H1 (cell line): ENCODE measurements at places on chromosomes 2 and 18. TPM values are rescaled to one million over a fixed set of nuclear protein-coding genes. Genes with fewer than 3 reads are reported as not detected.

Gene TDRD15
- not detected in 2 replicates for total RNA-seq

Gene FIGN
- total RNA-seq, result 21.5 and 22.8 TPM in 2 replicates

DNA sequence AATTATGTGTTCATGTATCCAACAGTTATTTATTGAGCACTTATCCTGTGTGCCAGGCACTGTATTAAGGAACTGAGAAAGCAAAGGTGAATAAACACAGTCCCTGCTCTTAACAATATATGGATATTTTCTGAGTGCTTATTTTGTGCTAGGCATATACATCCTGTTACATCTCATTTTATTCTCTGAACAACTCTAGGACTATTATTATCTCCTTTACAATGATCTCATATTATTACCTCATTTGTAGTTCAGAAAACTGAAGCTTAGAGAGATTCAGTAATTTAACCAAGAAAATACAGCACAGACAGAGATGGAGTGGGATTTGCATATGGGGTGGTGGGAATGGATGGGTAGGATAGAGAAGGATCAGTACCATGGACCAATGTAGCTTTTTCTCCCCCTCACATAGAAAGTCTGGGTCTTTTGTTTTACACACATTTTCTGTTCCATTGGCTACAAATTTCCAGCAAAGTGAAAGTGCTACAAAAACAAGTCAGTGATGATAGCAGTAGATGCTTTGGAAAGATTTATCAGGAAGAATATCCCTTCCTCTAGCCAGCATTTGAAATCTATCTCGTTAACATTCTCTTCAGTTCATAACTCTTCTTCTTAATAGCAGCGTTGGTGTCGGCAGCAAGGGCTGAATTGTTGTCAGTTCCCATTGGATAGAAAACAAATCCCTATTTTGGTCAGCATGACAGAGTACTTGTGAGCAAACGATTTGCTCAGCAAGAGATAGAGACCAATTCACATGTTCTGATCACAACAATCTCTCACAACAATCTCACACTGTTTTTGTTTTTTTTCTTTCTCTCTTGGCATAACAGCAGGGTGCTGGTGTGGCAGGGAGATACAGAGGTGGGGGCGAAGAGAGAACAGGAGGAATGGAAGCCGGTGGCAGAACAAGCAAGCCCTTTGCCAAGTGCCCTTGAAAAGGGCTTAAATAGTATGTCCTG, 102.2 kb upstream of the KCTD1 start:
- H3K27me3 ChIP-seq, result no peaks in the 10 kb centered on the region
- no peaks in the 10 kb centered on the region for H3K36me3 ChIP-seq
- H3K4me3 ChIP-seq, result no peak overlapping the region
- H3K4me1 ChIP-seq, result no peaks in the 10 kb centered on the region; the same call in 1 of the 2 replicates
- no peak for DNase-seq
- no peak overlapping the region for H3K27ac ChIP-seq

Gene DSEL
- 20.6 and 22.8 TPM in 2 replicates for total RNA-seq

Gene IL1RN
- total RNA-seq, result not detected in 2 replicates

Gene FOXD4L1
- total RNA-seq, result not detected in 2 replicates

Gene GPBAR1
- 0.32 and 0.63 TPM in 2 replicates for total RNA-seq

Gene CYP26B1
- total RNA-seq, result 0.36 and 0.69 TPM in 2 replicates

DNA sequence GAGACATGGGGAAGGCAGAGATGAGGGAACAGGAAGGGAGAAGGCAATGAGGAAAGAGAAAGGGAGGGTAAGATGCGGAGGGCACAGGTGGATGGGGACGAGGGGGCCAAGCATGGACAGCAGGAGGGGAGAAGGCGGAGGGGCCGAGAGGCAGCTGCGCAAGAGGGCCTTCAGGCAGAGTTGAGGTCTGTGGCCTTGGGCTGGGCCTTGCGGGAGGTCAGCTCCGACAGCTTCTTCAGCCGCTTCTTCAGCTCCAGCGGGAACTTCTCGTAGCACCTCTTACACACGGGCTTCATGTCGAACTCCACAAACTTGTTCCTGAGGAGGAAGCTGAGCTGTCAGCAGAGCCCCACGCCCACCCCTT, 6.9 kb upstream of the GPR17 start:
- no peaks in the 10 kb centered on the region for H3K36me3 ChIP-seq
- H3K27ac ChIP-seq, result no peak overlapping the region
- H3K4me3 ChIP-seq, result no peak overlapping the region
- peaks cover 6% of the 10 kb centered on the region for H3K4me1 ChIP-seq
- DNase-seq, result no peak

Gene DNAH6
- 0.31 and 0.43 TPM in 2 replicates for total RNA-seq

GRCh38 chr18:24209558-24209957, 70.7 kb downstream of the CABYR start:
- H3K27me3 ChIP-seq, result no peaks in the 10 kb centered on the region
- H3K4me1 ChIP-seq, result peaks cover 3% of the 10 kb centered on the region; the same call in 1 of the 2 replicates
- DNase-seq, result no peak
- no peak overlapping the region for H3K27ac ChIP-seq
- H3K4me3 ChIP-seq, result no peak overlapping the region

- H3K27me3 ChIP-seq, result no peaks in the 10 kb centered on the region
- H3K4me1 ChIP-seq, result no peaks in the 10 kb centered on the region
- DNase-seq, result no peak
- H3K36me3 ChIP-seq, result no peaks in the 10 kb centered on the region
- no peak overlapping the region for H3K4me3 ChIP-seq
Observed at GRCh38 chr2:123695426-123695825, 329.7 kb upstream of the CNTNAP5 start.

Gene LGALSL
- total RNA-seq, result 29.2 and 32.3 TPM in 2 replicates

Gene CTLA4
- total RNA-seq, result not detected in 2 replicates

DNA sequence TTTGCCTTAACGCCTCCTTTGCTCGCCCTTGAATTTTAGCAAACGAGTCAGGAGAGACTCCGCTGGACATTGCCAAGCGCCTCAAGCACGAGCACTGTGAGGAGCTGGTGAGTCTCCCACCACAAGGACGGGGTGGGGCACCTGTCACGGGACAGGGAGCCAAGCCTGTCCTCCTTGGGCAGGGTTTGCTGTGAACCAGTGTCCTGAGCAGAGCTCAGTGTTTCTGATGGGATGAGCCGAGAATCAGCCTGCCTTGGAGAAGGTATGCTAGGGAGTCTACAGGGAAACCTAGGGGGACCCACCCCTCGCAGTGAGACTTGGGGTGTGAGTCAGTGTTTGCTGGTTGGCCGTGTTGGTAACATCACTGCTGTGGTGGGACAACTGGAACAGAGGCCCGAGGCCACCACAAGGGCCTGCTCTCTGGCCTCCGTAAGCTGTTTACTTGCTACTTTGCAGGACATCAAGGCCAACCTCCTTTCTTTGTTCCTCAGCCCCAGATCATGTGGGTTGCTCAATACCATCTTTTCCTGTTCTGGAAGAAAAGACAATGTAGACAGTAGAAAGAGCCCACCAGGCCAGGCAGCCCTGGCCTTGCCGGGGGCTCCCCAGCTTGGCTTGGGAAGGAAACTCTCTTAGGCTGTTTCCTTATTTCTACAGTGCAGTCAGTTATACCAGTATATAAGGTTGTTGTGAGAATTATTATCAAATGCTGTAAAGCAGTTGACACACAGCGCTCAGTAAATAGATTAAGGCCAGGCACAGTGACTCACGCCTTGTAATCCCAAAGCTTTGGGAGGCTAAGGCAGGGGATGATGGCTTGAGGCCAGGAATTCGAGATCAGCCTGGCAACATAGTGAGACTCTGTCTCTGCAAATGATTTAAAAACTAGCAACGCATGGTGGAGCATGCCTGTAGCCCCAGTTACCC, 42.4 kb downstream of the ITGB1BP1 start:
- H3K27ac ChIP-seq, result no peak overlapping the region
- no peaks in the 10 kb centered on the region for H3K27me3 ChIP-seq
- H3K36me3 ChIP-seq, result peaks cover 6% of the 10 kb centered on the region; the same call in 1 of the 2 replicates
- H3K4me1 ChIP-seq, result peaks cover 9% of the 10 kb centered on the region
- no peak for DNase-seq

GRCh38 chr18:63520053-63520685, 22.0 kb upstream of the SERPINB12 start:
- H3K27me3 ChIP-seq, result no peaks in the 10 kb centered on the region
- H3K27ac ChIP-seq, result no peak overlapping the region
- no peaks in the 10 kb centered on the region for H3K4me1 ChIP-seq

DNA sequence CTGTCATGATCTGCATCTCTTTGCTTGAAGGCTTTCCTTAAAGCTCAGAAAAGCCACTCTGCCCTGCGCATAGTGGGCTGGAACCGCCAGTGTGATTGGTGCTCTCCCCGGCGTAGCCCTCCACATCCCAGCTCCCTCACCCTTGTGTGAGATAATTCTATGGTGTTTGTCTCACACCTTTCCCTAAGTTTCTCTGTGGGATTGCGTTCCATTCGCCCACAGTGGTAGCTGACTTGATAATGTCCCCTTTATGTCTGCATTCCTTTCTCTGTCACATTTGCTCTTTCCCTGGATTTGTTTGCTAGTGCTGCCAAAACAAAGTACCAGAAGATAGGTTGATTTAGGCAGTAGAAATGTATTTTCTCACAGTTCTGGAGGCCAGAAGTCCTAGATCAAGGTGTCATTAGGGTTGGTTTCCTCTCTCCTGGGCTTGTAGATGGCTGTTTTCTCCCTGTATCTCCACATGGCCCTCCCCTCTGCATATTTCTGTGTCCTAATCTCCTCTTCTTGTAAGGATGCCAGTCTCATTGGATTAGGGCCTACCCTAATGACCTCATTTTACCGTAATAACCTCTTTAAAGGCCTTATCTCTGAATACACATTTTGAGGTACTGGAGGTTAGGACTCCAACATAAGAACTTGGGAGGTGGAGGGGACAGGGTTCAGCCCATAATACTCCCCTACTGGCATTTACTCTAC, 7.4 kb upstream of the TMEM87B start:
- no peak overlapping the region for H3K4me3 ChIP-seq
- no peaks in the 10 kb centered on the region for H3K27me3 ChIP-seq
- no peak for DNase-seq
- no peaks in the 10 kb centered on the region; the same call in 1 of the 2 replicates for H3K4me1 ChIP-seq
- no peaks in the 10 kb centered on the region for H3K36me3 ChIP-seq
- no peak overlapping the region for H3K27ac ChIP-seq

Gene HOXD10
- total RNA-seq, result not detected in 2 replicates

GRCh38 chr2:30464544-30465170, 17.6 kb downstream of the LCLAT1 start:
- no peak overlapping the region for H3K27ac ChIP-seq
- H3K4me3 ChIP-seq, result no peak overlapping the region
- DNase-seq, result no peak
- H3K36me3 ChIP-seq, result no peaks in the 10 kb centered on the region

DNA sequence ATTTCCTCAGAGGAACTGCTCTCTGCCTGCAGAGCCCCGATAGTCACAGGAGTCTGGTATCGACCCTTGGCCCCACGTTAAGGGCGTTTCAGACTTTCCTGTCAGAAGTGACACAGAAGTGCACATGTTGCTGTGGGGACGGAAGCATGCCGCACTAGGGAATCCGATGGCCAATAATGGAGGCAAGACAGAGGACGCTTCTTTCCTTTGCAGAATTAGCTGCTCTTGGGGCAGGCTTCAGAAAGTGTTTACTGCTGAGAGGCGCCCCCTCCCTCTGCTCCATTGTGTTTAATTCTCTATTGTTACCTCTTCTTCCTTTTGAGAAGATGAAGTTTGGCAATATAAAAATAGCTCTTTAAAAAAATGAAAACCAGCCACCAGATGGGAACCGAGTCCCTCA, 118.6 kb upstream of the EML6 start:
- H3K27ac ChIP-seq, result no peak overlapping the region
- H3K36me3 ChIP-seq, result no peaks in the 10 kb centered on the region
- no peak for DNase-seq
- no peak overlapping the region for H3K4me3 ChIP-seq

- DNase-seq, result no peak
- H3K36me3 ChIP-seq, result no peaks in the 10 kb centered on the region
- H3K4me3 ChIP-seq, result no peak overlapping the region
- no peaks in the 10 kb centered on the region for H3K27me3 ChIP-seq
Observed at GRCh38 chr2:162581959-162582798, 238.2 kb downstream of the GCA start.

DNA sequence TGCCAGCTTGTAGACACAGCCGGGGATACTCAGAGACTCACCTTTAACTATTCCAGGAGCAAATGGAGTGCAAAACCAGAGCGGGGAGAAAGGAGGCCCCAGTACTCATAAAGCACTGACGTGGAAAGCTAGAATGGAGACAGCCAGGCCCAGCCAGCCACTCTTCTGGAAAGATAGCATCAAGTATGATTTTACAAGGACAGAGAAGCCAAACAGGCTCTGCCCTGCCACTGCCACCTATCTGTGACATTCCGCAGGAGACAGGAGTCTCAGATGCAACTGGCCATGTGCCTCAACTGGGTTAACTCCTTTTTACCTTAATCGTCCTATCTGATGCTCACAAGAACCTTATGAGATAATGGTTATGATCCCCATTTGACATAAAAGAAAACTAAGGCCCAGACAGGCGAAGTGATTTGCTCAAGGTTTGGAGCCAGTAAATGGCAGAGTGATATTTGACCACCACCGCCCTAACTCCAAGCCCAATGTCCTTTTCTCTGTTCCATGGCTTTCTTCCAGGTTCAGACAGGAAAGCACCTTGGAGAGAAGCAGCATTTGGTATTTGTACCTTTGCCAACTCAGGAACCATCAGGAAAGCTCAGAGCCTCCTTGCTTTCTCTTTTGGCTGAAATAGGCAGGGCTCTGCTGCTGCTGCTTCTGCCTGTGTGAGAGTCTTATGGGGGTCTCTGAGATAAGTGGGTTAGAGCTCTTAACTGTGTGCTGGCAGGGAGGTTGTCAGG, 15.6 kb downstream of the KIF3C start:
- no peak overlapping the region for H3K4me3 ChIP-seq
- H3K36me3 ChIP-seq, result no peaks in the 10 kb centered on the region
- no peaks in the 10 kb centered on the region for H3K4me1 ChIP-seq
